ENCODE measurements at places on chromosomes 13 and 19.
A peak's percentile ranks its signal among the peaks of the same experiment; 100 is the strongest.

GRCh38 chr19:58304748-58305064 is 471 bp upstream of the ERVK3-1 start:
- H3K4me3 ChIP-seq = peak overlapping the region; percentile 96
- peaks cover 40% of the 10 kb centered on the region for H3K36me3 ChIP-seq
- no peak for DNase-seq

DNA sequence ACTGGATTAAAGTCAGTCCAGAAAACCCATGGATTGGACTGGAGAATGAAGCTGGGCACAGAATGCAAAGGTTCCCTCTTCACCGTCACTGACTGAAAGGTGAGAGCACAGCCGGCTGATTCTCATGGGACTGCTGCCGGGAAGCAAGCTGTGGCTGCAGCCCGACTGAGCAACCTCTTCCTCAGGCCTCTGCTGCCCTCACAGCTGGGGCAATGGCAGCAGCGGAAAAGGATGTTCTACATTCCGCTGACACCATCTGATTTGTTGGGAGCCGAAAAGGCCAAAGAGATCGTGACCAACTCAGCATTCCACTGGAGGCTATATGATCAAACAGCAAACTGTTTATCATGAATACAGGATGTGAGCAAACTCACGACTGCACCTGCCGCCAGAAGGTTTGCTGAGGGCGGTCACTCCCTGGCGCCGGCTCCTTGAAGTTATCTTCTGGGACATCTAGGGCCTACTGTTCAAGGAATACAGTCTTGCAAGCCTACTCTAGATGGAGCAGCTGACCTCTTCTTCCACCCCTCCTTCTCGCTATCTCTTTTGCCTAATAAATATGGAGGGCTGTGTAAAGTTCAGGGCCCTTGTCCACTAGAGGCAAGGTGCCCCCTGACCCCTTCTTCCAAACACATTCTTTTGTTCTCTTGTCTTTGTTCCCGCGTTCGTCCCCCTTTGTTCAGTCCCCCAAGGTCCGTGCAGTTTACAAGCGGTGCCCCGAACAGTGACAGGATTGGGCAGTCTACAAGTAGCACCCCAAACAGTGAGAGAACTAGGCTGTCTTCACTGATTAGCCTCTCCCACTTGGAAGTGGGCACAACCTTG is 19.6 kb upstream of the SIGLEC6 start:
- DNase-seq = no peak
- peaks cover 12% of the 10 kb centered on the region for H3K4me1 ChIP-seq
- H3K27ac ChIP-seq = no peak overlapping the region
- H3K36me3 ChIP-seq = no peaks in the 10 kb centered on the region

- H3K36me3 ChIP-seq = no peaks in the 10 kb centered on the region
- peaks cover 11% of the 10 kb centered on the region for H3K4me1 ChIP-seq
- DNase-seq = no peak
- H3K4me3 ChIP-seq = no peak overlapping the region
- H3K27me3 ChIP-seq = no peaks in the 10 kb centered on the region
Measured at GRCh38 chr19:35049456-35049855, 7.9 kb downstream of the HPN start.

- no peaks in the 10 kb centered on the region for H3K36me3 ChIP-seq
- DNase-seq = no peak
- H3K27ac ChIP-seq = no peak overlapping the region
- H3K4me3 ChIP-seq = no peak overlapping the region
Measured at GRCh38 chr13:105232439-105232838, 1303.0 kb downstream of the EFNB2 start.

GRCh38 chr13:114134944-114135610 is 2.7 kb upstream of the RASA3 start:
- H3K27ac ChIP-seq = no peak overlapping the region
- no peaks in the 10 kb centered on the region for H3K27me3 ChIP-seq
- H3K36me3 ChIP-seq = no peaks in the 10 kb centered on the region
- no peak overlapping the region for H3K4me3 ChIP-seq

DNA sequence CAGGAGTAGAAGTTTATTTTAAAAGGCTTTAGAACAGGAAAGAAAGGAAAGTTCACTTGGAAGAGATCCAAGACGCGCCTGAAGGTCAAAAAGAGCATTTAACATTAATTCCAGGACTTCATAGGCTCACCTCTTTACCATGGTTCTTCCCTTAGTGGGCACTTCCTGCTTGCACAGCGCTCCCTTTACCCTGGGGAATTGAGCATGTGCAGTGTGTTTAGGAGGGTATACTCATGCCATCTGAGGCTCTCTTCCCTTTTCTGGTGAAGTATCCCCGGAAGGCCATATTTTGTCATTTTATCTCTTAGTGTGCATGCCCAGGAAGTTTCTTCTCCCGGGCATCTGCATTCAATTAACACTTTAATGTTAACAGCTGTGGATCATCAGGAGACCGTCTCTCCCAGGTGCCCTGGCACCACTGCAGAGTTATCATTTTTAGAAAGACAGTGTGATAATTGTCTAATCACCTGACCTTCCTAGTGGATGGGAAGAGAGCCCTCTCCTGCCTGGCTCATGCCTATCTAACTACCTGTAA is 66.1 kb upstream of the ABCC4 start:
- no peak overlapping the region for H3K4me3 ChIP-seq
- H3K27me3 ChIP-seq = no peaks in the 10 kb centered on the region
- no peaks in the 10 kb centered on the region for H3K4me1 ChIP-seq
- H3K36me3 ChIP-seq = no peaks in the 10 kb centered on the region

GRCh38 chr19:18234194-18234593 is 8.0 kb upstream of the PDE4C start:
- no peaks in the 10 kb centered on the region for H3K36me3 ChIP-seq
- no peak overlapping the region for H3K4me3 ChIP-seq
- H3K4me1 ChIP-seq = peaks cover 10% of the 10 kb centered on the region

GRCh38 chr13:39768962-39769361 is 113.5 kb downstream of the COG6 start:
- no peak overlapping the region for H3K27ac ChIP-seq
- H3K36me3 ChIP-seq = no peaks in the 10 kb centered on the region
- H3K4me3 ChIP-seq = no peak overlapping the region
- H3K27me3 ChIP-seq = no peaks in the 10 kb centered on the region
- DNase-seq = no peak

GRCh38 chr19:12796146-12797071 is 5.1 kb downstream of the JUNB start:
- H3K27me3 ChIP-seq = no peaks in the 10 kb centered on the region
- peak overlapping the region; percentile 54 for H3K27ac ChIP-seq
- peak; percentile 66 for DNase-seq
- H3K36me3 ChIP-seq = peaks cover 28% of the 10 kb centered on the region
- H3K4me3 ChIP-seq = peak overlapping the region; percentile 37
